ENCODE measurements at places on chromosomes 6 and 20. TPM values are rescaled to one million over a fixed set of nuclear protein-coding genes. Genes with fewer than 3 reads are reported as not detected.

The SCGN gene
- not detected for total RNA-seq

The ADGRB3 gene
- 13.9 TPM for total RNA-seq

The MROH8 gene
- total RNA-seq: 4.9 TPM

The ADGB gene
- not detected for total RNA-seq

The VGLL2 gene
- total RNA-seq: not detected

The SLC17A9 gene
- total RNA-seq: 5.3 TPM

The B3GALT4 gene
- 4.6 TPM for total RNA-seq

The MEI4 gene
- 1.5 TPM for total RNA-seq

The TMEM170B gene
- 5.7 TPM for total RNA-seq

The C20orf141 gene
- total RNA-seq: not detected

The TRAPPC3L gene
- total RNA-seq: 1.7 TPM

The MCHR2 gene
- not detected for total RNA-seq

The SLC22A16 gene
- not detected for total RNA-seq

The LY6G6D gene
- total RNA-seq: 0.67 TPM

The EFCAB8 gene
- total RNA-seq: 0.51 TPM

The CST2 gene
- total RNA-seq: 1.2 TPM

The OR2B6 gene
- not detected for total RNA-seq

The COL19A1 gene
- total RNA-seq: 0.18 TPM

The IL20RA gene
- 2.1 TPM for total RNA-seq

The TBX18 gene
- total RNA-seq: 10.1 TPM

The NHSL1 gene
- total RNA-seq: 73.6 TPM

The SOX12 gene
- 66.8 TPM for total RNA-seq

The VARS2 gene
- 70.6 TPM for total RNA-seq

The GGTLC1 gene
- not detected for total RNA-seq

The HSP90AB1 gene
- total RNA-seq: 992 TPM

The RBBP8NL gene
- total RNA-seq: 13.5 TPM

The CPNE5 gene
- total RNA-seq: 1.7 TPM

The SLC12A5 gene
- total RNA-seq: 6.9 TPM

The BEND6 gene
- total RNA-seq: 6.6 TPM

The PRIM2 gene
- total RNA-seq: 17.9 TPM

The ID4 gene
- total RNA-seq: 114 TPM

The ABHD16B gene
- total RNA-seq: not detected

The E2F1 gene
- total RNA-seq: 18.1 TPM

The DSP gene
- 171 TPM for total RNA-seq

The PLCB4 gene
- 14.0 TPM for total RNA-seq

The SIRPB2 gene
- total RNA-seq: not detected

The WDR27 gene
- 116 TPM for total RNA-seq

The DNMT3B gene
- total RNA-seq: 7.5 TPM

The HCK gene
- not detected for total RNA-seq

The TP53RK gene
- 17.3 TPM for total RNA-seq

The KIFC1 gene
- 30.1 TPM for total RNA-seq

The TCF21 gene
- 5.0 TPM for total RNA-seq

The CST9L gene
- total RNA-seq: not detected

The C4B gene
- 11.5 TPM for total RNA-seq

The USP49 gene
- 12.0 TPM for total RNA-seq

The LAMA4 gene
- total RNA-seq: 49.4 TPM

The EBF4 gene
- total RNA-seq: 78.8 TPM

Data from mesothelial cell of epicardium (in vitro differentiated cells).